ENCODE measurements at places on chromosomes 2 and 18. TPM values are rescaled to one million over a fixed set of nuclear protein-coding genes. Genes with fewer than 3 reads are reported as not detected.
A peak's percentile ranks its signal among the peaks of the same experiment; 100 is the strongest.

- DNase-seq = no peak
These were observed 274.8 kb upstream of the TRIB2 start for GRCh38 chr2:12441750-12442475.

GRCh38 chr2:1979138-1979537 is 234.8 kb upstream of the PXDN start:
- no peak for DNase-seq

DNA sequence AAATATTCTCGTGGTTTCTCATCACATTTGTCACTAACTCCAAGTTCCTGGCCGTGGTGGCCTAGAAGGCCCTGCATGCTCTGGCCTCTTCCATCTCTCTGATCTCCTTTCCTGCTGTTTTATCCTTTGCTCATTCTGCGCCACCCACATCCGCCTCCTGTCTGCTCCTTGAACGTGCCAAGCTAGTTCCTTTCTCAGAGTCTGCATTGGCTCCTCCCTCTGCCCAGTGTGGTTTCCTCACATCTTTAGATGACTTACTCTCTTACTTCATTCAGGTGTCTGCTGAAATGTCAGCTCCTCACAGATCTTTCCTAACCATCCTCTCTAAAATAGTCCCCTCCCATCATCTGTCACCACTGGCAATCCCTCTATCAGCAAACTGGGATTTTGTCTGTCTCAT is 158.6 kb upstream of the RBMS1 start:
- DNase-seq = no peak

DNA sequence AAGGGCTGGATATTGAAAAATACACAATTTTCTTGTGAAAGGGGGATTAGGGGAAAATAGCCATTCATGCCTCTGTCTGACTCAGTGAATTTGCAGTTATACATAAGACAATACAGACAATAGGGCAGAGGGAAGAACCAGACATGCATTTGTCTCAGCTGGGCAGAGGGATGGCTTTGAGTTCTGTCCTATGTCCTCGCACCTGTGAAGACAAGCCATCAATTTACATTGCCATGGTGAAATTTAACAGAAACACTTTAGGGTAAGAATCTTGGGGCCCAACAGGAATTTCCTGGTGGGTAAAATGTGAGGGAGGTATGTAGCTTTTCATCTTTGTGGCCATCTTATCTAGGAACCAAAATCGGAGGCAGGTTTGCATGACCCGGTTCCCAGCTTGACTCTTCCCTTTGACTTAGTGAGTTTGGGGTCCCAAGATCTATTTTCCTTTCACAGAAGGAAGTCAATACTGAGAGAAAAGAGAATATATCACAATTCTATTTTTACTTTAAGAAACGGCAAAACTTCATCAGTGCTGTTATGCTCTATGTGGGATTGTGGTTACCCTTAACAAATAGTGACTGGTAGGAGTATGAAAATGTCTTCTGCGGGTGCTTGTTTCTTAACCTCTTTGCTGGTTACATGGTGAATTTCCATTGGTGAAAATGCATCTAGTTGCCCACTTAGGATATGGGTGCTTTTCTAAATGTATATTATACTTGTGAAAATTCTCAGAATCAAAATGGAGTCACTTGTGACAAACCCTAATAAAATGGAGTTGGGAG is 221.8 kb downstream of the SPP2 start:
- DNase-seq = no peak

- peak; percentile 34 for DNase-seq
These were observed 70.3 kb downstream of the HAUS1 start for GRCh38 chr18:46174342-46175041.

The CCDC178 gene
- total RNA-seq = not detected

The SEPTIN10 gene
- total RNA-seq = 77.4 TPM

The TFPI gene
- total RNA-seq = 608 TPM

GRCh38 chr2:65177751-65178442 is 48.0 kb upstream of the RAB1A start:
- peak; percentile 45 for DNase-seq

All from LHCN-M2 (cell line).